ENCODE measurements at places on chromosomes 1 and 21.

- no peak for DNase-seq
These were observed 114.2 kb downstream of the EDEM3 start for GRCh38 chr1:184640505-184640904.

DNA sequence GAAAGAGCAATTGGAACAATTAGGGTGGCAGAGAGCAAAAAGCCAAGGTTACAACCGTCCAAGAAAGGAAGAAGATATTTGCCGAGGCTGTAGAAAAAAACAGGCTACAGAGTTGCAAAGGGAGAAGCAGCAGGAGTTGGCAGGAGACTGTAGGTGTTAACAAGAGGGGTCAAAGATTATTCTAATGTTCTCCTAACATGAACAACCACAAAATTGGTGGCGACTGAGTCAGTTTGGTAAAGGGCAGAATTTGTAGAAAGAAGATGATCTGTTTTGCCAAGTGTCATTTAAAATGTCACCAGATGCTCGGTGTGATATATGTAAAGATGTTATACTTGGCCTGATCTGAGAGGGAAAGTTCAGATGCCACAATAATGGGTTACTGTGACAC is 401 bp upstream of the PRUNE1 start:
- DNase-seq, result no peak

DNA sequence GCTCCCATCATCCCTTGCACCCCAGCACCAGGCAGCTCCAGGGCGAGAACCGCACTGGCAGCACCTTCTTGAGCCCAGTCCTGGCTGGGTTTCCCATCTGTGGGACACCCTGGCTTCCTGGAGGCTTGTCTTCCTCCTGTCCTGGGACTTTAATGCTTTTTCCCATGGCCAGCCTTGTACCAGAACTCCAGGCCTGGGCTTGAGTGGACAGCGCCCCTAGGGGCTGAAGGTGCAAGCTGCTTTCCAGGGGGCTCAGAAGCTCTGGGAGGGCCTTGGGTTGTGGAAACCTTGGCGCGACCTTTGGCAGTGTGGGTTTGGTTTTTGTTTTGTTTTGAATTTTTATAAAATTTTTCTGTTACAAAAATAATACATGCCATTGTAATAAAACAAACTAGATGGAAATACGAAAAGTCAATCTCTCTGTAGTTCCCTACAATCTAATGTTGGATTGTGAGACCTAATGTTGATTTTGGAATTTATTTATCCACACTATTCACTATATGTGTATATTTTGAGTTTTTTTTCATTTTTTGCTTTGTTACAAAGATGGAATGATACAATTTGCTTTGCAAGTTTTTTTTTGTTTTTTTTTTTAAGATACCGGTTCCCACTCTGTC is 33.8 kb upstream of the RPL11 start:
- peak; percentile 48 for DNase-seq

DNA sequence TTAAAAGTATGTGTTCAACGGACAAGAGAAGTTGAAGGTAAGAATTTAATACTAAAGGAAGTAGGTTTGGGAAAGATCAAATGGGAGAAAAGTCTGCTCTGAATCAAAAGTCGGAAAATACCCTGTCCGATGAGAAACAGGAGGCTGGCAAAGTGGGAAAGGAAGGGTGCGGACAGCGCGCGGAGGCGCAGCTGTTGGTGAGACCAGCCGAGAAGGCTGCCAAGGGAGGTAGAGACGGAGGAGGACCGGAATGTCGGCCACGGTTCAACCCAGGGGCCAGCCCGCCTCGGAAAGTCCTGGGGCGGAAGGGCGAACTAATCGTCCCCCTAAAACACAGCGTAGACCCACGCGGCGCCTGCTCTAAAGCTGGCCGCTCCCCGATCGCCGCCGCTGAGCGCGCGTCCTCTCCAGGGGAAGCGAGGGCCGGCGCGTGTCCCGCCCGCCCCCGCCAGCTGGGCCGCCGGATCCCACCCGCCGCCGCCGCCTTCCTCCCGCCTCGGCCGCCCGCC is 639 bp upstream of the SPATA1 start:
- no peak for DNase-seq

Data from stimulated activated CD8-positive, alpha-beta memory T cell treated with anti-CD3 and anti-CD28 coated beads, Interleukin-2, amount 100 ng/mL, for 48 hours (primary cell).